ENCODE measurements at places on chromosomes 11 and 22.
A peak's percentile ranks its signal among the peaks of the same experiment; 100 is the strongest.

DNA sequence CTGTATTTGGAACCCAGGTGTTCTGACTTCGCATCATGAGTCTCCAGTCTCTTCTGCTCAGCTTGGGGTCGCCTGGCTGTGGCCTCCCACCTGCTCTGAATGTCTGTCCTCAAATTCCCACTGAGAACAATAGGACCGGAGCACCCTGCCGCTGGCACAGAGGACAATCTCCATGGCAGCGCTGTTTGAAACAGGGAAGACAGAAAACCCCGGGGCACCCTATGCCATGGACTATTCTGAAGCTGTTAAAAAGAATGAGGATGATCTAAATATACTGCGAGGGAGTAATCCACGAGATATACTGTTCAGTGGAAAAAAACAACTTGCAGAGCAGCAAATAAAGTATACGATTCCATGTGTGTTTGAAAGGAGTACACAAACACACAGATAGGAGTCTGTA lies 415.6 kb upstream of the NARS2 start:
- no peak for DNase-seq

DNA sequence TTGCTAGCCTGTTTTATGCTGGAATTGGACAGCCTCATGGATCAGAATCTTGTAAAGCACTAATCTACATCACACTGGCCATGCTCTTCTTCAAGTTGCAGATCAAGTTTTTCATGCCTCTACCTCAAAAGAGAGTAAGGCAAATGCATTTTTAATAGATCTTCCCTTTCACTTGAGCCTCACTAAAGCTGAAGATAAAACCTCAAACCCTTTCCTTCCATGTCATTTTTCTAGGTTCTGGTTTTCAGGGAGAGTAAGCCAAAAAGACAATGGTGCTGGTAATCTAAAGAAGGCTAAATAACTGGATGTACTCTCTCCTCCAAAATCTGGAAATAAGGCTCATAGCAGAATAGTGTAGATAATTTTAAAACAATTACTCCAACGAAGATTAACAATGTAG lies 28.3 kb downstream of the POU2AF1 start:
- no peak for DNase-seq

DNA sequence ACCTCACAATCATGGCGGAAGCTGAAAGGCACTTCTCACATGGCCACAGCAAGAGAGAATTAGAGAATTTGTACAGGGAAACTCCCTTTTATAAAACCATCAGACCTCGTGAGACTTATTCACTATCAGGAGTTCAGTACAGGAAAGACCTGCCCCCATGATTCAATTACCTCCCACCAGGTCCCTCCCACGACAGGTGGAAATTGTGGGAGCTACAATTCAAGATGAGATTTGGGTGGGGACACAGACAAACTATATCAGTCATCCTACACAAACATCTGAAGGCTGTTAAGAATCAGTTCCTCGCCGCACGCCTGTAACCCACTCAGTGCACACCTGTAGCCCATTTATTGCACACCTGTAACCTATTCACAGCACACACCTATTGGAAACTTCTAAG lies 39.8 kb downstream of the CHST1 start:
- no peak for DNase-seq

- DNase-seq = no peak
Observed at GRCh38 chr11:69498614-69499175, 17.2 kb downstream of the LINC01488 start.

DNA sequence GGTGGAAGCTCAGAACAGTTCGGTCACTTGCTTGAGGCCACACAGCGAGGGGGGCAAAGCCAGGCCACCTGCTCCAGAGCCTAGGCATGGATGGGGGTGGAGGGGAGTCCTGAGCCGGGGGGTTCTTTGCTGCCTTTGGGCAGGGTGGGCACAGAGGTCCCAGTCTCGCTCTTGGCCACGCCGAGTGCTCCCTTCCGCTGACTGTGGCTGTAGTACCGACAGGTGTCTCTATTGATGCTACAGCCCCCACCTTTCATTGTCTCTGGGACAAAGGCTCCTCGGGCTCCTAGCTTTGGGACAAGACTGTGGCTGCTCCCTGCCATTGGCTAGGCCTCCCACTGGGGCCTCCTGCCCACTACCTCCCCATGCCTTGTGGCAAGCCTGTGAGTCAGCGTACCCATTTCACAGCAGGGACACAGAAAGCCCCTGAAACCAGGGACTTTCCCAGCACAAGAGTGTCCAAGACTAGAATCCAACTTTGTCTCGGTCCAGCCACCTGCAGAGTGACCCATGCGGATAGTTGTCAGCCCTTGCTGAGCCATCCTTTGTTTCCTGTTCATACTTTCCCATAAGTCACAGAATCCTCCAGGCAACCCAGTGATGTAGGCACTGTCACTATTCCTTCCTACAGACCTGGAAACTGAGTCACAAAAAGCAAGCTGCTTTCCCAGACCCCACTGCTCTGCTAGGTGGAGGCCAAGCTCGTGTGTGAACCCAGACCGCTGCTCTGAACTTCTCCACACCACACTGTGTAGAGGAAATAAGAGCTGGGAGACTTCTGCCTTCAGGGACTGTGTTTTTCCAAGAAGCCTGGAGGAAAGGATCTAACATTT lies 17.2 kb downstream of the MYEOV start:
- no peak for DNase-seq

DNA sequence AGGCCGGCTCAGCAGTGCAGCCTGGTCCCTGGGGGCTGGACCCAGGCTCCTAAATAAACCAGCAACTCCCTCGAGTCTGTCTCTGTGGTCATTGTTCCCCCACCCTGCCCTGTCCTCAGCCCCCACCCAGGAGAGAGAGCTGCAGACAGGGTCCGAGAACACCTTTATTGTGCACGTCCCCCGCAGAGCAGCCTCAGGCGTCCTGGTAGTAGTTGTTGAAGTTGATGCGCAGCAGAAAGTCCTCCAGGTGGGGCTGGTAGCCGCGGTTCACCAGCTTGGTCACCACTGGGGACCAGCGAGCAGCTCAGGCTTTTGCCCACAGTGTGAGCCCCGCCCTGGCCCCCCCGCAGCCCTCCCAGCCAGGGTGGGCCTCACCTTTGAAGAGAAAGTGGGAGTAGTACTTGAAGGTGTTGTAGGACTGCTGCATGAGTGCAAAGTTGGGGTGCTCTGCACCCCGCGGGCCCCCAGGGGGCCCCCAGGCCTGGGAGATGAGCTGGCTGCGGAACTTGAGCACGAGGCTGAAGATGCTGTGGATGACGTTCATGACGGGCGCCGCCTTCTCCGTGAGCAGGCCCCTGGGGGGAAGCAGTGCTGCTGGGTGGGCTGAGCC lies 16.8 kb downstream of the SELENOO start:
- no peak for DNase-seq

- DNase-seq = no peak
Observed at GRCh38 chr11:103623933-103624332, 412.5 kb upstream of the DDI1 start.

GRCh38 chr11:33211153-33211552 lies 46.0 kb upstream of the HIPK3 start:
- no peak for DNase-seq

- no peak for DNase-seq
Observed at GRCh38 chr11:120746836-120747609, 235.5 kb downstream of the GRIK4 start.

GRCh38 chr22:32836280-32837123 lies 35.0 kb downstream of the TIMP3 start:
- DNase-seq = no peak

GRCh38 chr11:67367761-67368227 lies 5.6 kb downstream of the CLCF1 start:
- DNase-seq = no peak

GRCh38 chr11:75450826-75451821 lies 18.1 kb upstream of the KLHL35 start:
- no peak for DNase-seq

DNA sequence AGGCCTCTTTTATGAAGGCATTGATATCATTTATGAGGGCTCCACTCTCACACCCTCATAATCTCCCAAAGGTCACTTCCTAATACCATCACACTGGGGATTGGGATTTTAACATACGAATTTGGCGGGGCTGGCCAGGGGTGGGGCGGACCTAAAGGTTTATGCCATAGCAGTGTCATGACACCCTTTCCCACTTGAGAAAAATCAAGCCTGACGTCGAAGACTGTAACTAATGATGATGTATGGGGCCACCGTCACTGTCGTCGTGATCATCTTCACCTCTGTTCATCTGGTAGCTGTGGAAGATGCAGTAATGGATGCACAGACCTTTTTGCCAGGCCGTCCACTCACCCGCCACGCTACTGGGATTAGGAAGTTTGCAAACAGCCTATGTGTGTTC lies 912.1 kb downstream of the TBC1D22A start:
- DNase-seq = no peak

DNA sequence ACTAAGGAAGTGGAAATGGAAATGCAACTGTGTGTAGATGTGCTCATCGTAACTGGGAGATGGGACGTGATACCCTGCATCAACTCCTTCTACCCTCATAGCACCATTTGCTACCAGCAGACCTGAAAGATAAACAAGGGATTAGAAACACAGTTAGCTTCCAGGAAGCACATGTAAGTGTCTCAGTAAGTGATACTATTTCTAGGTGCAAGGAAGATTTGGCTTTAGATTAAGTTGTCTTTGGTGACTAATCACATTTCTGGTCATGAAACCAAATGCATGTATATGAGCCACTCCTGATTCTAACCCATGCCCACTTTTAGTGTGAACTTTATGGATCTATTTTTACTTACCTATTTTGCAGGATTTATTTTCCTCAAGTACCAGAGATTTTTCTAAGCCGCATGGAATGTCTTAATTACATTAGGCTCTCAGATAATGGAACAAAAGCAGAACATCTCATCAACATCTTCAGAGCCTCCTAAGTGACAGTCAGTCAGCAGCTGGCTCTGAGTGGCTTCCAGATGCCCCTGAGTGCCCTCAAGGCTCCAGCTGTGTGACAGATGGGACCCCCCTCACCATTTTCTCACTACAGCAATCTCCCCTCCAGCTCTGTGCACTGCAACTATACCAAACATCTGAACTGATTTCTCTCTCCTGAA lies 21.2 kb downstream of the SLC5A12 start:
- DNase-seq = no peak

DNA sequence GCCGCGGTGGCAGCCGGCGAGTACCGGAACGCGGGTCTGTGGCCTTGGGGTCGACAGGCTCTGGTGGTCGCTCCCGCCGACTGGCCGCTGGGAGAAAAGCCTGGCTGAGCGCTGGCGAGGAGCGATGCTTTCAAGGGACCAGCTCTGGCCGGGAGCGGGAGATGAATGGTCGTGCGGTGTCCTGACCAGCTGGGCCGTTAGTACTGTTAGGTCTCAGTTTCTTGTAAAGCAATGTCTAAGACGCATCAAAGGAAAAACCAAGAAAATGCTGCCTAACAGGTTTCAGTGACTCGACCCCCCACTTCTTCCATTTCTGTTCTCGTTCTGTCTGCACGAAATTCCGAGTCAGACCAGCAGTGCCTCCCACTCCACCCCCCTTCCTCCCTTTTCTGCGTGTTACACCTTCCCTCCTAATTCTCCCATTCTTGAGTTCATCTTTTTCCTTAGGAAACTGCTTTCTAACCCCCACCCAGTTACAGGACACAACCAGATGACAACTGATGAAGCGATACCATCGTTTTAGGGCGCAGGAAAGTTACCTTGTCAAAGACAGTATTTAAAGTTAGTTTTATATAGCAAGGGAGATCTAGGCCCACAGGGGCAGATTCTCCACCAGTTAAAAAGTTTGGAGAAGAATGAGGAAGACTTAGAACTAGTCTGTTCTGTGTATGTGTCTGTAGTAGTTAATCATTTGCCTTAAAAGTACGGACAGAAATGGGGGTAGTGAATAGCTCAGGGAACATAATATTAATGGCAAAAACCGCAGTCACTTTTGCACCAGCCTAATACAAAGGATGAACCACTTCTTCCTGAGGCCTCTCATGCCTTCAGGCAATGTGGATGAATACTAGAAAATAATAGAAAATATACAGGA lies 1.0 kb downstream of the CUL5 start:
- DNase-seq = peak; percentile 17

DNA sequence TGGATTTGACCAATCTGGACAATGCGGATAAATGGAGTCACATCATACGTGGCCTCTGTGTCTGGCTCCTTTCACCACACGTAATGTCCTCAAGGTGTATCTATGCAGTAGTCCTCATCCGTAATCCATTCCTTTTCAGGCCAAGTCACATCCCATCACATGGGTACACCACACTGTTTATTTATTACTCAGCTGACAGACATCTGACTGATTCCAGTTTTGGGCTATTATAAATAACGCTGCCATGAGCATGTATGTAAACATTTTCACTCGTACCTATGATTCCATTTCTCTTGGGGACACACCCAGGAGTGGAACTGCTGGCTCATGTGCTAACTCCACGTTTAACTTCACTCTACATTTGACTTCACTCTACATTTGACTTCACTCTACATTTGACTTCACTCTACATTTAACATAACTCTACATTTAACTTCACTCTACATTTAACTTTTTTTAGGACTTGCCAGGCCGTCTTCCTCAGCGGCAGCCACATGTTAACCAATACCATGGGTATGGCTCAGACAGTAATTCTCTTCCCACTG lies 52.1 kb downstream of the SHANK2 start:
- DNase-seq = no peak

DNA sequence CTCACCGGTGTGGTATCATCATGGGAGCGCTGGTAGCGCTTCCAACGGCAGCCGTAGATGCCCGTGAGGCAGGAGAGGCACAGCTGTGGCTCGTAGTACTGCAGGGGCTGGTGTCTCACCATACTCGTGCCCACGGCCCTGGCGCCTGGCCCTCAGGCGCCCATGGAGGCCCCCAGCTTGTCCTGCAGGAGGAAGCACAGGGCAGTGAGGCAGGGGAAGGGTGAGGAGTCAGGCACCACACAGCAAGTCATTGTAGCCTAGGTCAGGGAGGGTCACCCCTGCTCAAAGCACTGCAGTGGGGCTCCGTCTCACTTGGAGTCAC lies 44.6 kb upstream of the KLHL35 start:
- DNase-seq = no peak

DNA sequence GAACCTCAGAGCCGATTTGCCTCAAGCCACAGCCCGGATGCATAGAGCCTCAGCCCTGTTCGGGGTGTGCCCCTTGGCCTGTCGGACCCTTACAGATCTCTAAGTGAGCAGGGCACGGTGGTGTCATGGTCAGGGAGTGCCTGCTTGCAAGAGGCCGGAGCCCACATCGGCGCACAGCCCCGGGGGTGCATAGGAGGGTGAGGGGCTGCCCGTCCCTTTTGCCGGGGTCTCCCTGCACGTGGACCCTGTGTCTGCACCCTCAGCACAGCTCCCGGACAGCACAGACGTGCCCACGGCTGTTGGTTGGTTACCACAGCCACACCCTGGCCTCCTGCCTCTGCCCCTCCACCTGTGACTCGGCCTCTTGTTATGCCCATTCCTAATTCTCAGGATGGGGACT lies 6.5 kb downstream of the RAB36 start:
- DNase-seq = no peak

DNA sequence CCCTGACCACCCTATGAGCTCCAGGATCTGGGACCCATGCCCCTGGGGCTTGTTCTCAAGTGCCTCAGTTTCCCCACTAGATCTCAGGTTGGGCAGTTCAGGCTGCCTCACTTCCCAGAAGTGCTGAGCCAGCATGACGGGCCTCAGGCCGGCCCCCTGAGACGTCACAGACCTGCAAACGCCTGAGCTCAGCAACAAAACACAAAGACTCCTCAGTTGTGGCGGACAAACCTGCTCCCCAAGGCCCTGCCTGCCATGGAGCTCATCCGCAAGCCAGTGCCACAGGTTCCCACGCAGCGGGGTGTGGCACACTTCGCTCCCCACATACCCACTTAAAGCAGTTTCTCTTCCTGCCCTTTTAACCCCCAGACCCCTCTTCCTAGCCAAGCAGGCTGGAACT lies 45.2 kb downstream of the NECTIN1 start:
- no peak for DNase-seq

GRCh38 chr11:13000116-13000515 lies 9.0 kb upstream of the RASSF10 start:
- DNase-seq = no peak

- no peak for DNase-seq
Observed at GRCh38 chr11:105598371-105598770, 11.5 kb upstream of the GRIA4 start.
